ENCODE measurements at places on chromosomes 3 and 15.

GRCh38 chr15:78282324-78282723 lies 17.1 kb downstream of the SKIC8 start:
- DNase-seq, result no peak

DNA sequence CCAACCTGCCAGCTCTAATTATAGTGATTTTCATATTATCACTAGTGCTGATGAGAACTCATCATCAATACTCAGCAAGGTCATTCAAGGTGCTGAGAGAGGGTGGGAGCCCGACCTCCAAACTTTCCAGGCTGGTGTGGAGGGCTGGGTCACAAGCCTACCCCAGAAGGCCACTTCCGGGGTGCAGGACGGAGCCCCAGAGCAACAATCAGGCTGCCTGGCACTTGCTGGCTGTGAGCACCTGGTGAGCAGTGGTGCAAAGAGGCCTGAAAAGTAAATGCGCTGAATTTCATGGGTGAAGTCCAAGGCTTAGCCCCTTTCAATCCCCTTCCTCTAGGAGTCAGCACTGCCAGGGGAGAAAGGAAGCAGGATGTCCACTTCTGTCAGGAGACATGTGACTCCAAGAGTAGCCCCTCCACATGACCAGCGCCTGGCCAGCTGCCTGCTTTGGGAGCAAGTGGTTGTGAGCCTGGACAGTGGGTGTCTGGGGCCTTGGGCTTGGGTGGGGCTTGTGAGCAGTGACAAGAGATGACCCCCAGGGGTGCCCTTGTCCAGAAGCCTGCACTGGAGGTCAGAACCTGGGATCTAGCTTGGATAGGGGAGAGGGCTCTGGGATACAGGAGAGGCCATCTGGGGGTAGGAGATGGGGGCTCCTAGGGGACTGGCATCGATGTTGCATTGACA lies 165.0 kb upstream of the TLE3 start:
- no peak for DNase-seq

DNA sequence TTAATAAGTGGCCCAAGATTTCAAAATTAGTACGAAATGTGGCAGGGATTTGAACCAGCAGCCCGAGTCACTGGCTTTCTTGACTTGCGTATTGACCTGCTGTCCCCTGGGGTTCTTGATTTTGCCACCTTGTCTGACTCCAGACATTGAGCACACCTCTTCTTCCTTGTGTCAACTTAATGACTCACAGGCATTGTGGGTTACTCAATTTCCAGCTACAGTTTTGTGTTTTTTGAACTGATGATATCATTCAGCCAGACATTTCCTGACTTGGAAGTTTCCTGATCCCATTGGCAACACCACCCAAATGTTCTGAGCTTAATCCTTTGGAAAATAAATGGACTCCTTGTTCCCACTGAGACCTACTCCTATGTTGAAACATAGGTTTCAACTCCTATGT lies 64.2 kb downstream of the MOBP start:
- peak; percentile 69 for DNase-seq

- no peak for DNase-seq
Measured at GRCh38 chr3:42839616-42840015, 30.4 kb downstream of the ACKR2 start.

GRCh38 chr3:31392568-31392967 lies 140.2 kb upstream of the STT3B start:
- DNase-seq, result no peak

- DNase-seq, result peak; percentile 30
Measured at GRCh38 chr3:194315965-194316361, 35.2 kb downstream of the CPN2 start.

Measured in skeletal muscle cell (primary cell).